ENCODE measurements at places on chromosomes 2 and 18.

GRCh38 chr2:74037379-74037860 lies 52.7 kb downstream of the TET3 start:
- DNase-seq: no peak

DNA sequence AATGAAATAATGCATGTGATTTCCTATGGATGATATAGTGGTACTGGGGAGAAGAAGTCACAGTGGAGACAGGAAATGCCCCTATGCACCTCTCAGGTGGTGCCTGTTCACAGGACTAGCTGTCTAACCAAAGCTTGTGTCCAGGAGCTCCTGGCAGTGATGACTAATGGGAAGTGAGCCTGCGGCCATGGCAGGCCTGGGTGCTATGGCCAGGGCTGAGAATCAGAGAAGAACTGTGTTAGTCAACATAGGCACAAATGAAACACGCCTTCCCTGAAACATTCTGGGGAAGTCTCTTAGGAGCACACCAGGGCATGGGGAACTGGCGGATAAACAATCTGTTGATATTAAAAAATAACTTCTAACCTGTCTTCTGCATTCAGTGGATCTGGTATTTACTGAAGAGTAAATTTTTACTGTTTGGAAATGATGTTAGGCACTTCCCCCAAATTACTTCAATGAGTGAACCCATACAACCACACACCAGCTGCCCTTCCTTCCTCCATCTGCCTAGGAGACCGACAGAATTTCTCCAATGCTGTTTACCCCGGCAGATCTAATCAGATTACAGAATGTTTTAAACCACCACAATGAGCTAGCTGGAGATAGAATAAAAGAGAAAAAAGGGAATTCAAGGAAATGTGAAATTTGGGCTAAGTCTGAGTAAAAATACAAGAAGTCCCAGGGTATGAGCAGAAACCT lies 67.4 kb downstream of the MEP1B start:
- no peak for DNase-seq

DNA sequence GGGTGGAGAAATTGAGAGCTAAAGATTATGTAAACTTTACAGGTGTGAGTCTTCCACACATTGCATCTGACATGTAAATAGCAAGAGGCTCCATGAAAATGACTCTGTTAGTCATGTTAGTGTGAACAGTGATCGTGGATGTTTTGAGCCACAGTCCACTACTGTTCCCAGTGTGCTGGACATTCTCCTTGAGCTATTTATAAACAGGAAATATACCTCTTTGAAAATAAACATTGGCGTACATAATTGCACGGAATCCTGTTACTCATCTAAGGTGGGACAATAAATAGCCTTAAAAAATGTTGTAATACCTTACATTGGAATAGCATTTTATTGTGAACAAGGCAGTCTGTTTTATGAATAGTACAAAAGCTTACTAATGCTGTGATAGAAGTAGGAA lies 37.0 kb downstream of the LIMS1 start:
- DNase-seq: no peak

DNA sequence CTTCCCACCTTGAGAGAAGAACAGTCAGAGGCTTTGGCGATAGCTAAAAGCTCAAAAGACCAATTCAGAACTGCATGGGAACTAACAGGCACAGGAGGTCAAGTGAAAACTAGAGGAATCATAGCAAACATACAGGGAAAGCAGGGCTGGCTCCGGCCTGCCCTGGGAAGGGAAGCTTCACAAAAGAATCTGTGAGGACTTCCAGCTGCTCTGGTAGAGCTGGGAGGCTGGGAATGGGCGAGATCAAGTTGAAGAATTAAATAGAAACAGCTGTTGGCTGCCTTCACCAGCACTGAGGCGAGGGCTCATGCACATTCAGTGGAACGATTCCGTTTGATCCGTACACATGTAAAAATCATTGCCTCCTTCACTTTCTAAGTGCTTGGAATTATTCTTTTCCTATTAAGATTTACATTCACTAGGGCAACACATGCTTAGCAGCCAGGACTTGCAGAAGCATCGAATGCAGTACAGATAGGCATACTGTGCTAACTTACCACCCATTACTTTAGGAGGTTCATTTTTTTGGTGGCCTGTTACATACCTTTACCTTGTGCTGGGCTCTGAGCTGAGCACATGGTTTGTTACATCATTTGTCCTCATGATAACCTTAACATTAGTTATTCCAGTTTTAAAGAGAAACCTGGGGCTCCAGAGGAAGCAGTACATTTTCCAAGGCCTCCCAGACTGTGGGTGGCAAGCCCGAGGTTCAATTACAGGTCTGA lies 125.4 kb upstream of the RNF152 start:
- no peak for DNase-seq

GRCh38 chr2:33903215-33903614 lies 304.1 kb upstream of the FAM98A start:
- DNase-seq: no peak

DNA sequence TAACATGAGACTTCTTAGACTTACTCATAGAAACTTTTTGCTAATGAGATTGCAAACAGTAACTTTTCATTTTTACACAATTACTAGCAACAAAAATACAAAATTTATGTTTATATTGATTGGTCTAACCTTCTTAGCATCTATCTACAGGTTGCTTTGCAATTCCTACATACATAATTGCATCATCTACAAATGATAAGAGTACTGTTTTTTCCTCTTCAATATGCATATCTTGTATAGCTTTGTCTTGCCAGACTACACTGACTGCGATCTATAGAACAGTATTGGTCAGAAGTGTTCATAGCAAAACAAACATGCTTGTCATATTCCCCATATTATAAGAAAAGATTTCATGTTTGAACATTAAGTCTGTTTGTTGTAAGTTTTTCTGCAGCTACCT lies 87.9 kb downstream of the ATAD2B start:
- DNase-seq: no peak

GRCh38 chr2:236718207-236718992 lies 148.8 kb downstream of the ACKR3 start:
- no peak for DNase-seq

GRCh38 chr18:50562686-50563085 lies 2.8 kb downstream of the MAPK4 start:
- DNase-seq: no peak

- no peak for DNase-seq
These were observed 38.6 kb downstream of the SNED1 start for GRCh38 chr2:241036964-241037421.

DNA sequence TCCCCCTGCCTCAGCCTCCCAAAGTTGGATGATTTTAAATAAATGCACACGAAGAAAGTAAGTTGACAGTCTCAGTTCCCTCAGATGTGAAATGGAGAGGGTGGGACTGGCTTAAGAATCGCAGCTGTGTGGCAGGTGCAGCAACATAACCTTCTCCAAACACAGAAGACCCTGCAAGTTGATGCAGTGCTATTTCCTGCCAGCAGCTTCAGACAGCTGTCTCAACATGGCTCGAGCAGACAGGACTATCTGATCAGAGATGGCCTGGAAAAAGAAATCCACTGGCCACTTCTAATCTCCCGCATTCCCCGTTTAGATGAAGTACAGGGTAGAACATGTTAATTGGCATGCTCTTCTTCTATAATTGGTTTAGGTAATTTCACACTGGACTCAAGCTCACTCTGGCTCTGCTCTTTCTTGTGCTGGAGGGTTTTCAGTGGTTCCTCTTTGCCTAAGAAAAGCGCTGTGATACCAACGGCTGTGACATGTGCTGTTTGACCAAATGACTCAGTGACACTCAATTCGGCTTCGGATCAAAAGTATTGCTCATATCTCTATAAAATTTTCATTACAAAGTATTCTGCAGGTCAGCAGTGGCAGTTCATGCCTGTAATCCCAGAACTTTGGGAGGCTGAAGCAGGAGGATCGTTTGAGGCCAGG lies 40.2 kb downstream of the MYOM1 start:
- no peak for DNase-seq

DNA sequence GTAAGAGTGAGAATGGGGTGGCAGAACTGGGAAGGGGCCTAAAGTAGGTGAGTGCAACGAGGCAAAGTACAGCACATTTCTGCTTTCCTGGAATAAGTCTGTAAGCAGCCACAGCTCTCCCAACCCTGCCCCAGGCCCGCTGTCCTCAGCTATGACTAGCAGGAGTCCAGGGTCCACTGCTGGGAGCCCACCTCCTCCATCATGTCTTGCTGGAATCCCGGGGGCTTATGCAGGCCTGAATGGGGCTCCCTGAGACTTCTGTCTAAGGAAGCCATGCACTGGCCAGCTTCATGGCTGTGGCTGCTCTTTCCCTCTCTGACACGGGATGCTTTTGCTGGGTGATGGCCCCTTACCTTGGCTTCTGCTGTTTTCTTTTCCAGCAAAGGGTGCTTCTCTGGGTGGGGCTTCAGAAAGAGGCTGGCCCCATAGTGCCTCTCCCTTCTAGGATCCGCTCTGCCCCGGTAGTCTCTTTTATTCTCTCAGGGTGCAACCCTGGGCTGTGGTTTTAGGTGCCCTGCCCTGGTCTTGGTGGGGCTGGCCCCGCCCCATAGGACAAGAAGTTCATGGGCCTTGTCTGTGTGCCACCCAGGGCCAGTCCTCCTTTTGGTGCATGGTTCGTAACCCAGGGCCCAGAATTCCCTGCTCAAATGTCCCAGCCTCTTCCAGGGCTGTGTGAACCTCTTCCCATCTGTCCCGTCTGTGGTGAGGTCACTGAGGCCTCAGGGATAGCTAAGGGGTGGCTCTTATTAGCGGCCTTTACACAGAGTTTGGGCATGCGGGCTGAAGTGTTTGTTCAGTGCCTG lies 33.8 kb upstream of the POLE4 start:
- DNase-seq: no peak

DNA sequence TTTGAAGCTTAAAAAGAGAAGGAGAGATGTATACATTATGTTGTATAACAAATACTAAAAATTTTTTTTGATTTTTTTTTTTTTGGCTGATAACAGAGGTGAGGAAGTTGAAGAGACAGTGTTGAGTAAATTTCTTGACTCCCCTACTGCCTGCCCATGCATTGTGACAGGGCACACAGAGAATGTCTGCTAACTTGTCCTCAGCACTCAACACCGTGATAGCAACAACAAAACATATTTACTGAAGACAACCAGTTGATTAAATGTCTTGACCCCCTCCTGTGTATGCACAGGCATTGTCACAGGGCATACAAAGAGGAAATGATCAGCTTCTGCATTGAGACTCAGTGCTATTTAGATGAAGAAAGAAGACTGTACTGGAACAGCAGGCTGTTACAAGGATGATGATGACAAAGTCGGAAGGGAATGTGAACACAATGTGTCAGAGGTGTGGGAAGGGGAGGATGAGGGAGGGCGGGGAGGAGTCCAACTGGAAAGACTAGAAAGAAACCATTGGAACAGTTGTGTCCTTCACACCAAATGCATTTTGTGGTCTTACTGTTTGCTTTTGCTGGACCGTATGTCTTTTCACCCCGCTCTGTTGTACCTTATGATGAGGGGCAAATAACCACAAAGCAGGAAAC lies 89.5 kb downstream of the CERS6 start:
- no peak for DNase-seq

DNA sequence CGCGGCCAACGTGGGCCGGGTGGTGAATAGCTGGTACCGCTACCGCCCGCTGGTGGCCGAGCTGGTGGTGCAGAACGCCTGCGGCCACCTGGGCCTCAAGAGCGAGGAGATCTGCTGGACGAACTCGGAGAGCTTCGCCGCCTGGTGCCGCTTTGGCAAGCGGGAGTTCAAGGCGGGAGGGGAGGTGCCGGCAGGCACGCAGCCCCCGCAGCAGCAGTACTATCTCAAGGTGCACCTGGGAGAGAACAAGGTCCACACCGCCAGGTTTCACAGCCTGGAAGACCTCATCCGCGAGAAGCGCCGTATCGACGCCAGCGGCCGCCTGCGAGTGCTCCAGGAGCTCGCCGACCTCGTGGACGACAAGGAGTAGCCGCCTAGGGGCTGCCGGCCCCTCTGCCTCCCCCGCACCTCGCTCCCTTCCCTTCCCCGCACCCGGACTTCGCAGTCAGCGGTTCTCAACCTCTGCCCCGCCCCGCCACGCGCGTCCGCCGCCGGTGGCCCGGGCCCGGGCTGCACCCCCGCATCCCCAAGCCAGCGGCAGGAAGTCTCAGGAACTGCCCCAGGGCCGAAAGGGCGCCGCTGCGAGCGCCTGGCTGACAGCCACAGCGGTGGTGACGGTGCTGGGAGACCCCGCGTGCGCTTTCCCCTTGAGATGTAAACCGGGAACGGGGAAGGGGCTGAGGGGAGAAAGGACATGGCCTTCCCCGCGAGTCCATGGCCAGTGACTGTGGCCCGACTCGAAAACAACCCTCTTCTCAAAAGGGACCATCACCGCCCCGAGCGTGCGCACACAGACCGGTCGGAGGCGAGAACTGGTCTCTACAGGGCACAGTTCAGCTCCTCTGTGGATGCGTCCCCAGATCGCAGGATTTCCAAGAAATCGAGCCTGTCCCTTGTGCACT lies 2.2 kb downstream of the LRATD1 start:
- DNase-seq: peak; percentile 69

GRCh38 chr18:29780816-29781215 lies 1261.7 kb downstream of the DSC3 start:
- DNase-seq: no peak

- peak; percentile 86 for DNase-seq
These were observed at the start of gene SCG2 for GRCh38 chr2:223601932-223602666. Gene SCG2 (minus strand): TSS chr2:223602361. CDS start chr2:223599282, 3,079 bp downstream.

DNA sequence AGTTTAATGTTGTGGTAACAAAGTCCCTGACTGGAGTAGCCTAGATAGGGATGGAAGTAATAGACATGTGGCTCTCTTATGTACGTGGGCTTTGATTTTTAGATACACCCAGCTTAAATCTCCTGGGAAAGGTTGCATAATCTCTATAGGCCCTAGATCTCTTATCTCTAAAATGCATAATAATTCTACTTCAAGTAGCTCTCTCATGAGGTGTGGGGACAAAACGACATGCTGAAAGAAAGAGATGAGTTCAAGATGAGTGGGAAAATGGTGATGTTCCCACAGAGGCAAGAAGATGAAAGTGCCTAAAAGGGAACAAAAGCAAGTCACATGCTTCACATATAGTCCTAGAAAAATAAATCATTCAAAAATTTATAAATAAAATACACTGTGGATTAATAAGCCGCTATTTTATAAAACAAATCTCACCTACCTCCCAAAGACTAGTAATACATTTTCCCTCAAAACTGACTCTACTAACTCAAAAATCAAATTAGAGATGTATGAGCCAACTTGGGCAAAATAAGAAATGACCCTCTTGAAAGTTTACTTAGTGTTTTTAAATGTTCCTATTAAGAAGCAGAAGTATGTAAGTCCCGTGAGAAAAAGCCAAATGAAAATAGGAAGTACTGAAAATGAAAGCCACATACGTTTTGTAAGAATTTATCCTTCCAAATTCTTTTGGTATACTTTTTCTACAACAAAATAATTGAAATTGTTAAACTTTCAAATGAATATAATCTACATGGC lies 148.2 kb upstream of the ITGA4 start:
- no peak for DNase-seq

DNA sequence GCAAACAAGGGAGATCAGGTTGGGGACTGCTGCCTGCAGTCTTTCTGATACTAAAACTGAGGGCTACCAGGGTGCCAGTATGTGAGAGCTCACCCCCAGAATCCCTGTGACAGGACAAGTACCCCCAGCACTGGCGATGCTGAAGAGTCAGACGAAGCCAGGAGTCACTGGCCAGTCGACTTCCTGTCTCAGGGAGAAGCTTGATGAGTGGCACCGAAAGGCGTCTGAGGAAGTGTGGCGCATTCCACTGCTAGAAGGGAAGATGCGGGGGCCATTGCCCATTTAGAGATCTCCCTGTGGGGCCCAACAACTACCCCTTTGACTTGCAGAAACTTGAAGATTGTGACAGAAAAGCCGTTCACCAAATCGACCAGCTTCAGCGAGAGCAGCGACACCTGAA lies 22.0 kb downstream of the MXD1 start:
- DNase-seq: no peak

- DNase-seq: no peak
These were observed 120.2 kb downstream of the ACAA2 start for GRCh38 chr18:49692906-49693716.
